Myocyte (in vitro differentiated cells): ENCODE measurements at places on chromosomes 3 and 15.
A peak's percentile ranks its signal among the peaks of the same experiment; 100 is the strongest.

- peak; percentile 46 for DNase-seq
These were observed 3.9 kb downstream of the CYP1A2 start for GRCh38 chr15:74752531-74752930.

GRCh38 chr3:37711721-37712120 is 150.0 kb upstream of the CTDSPL start:
- DNase-seq: no peak

GRCh38 chr3:101858464-101859030 is 9.2 kb downstream of the NFKBIZ start:
- no peak for DNase-seq

DNA sequence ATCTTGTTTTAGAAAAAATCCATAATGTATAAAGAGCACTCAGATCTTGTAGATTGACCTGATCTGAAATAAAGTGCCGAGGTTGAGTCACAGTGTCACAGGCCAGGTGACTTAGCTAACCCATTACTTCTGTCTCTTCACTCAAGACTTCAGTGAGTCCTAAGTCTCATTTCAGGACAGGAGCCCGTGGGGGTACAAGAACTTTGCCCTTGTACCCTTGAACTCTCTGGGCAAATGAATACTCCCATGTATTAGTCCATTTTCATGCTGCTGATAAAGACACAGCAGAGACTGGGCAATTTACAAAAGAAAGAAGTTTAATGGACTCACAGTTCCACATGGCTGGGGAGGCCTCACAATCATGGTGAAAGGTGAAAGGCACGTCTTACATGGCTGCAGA is 160.2 kb downstream of the ZPLD1 start:
- no peak for DNase-seq

GRCh38 chr3:106573605-106574004 is 704.8 kb upstream of the CBLB start:
- DNase-seq: no peak

GRCh38 chr3:180694321-180694720 is 15.0 kb upstream of the CCDC39 start:
- no peak for DNase-seq

GRCh38 chr15:100348578-100348977 is 6.8 kb upstream of the ADAMTS17 start:
- DNase-seq: no peak

DNA sequence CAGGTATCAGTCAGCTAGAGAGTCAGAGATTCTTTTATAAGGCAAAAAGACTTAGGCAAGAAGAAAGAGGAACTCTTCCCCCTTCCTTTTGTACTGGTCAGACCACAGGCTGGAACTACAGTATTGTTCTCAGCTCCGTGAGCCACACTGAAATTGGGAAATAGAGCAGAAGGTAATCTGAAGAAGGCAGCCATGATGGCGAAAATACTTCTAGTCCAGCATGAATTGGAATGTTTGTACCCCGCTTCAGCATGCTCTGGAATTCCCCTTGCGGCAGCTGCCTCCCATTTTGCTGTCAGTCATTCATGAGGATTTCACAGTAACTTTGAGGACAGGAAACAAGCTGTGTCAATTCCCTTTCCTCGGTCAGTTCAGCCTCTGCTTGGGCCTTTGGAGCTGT is 96.2 kb downstream of the CORO2B start:
- DNase-seq: peak; percentile 82

DNA sequence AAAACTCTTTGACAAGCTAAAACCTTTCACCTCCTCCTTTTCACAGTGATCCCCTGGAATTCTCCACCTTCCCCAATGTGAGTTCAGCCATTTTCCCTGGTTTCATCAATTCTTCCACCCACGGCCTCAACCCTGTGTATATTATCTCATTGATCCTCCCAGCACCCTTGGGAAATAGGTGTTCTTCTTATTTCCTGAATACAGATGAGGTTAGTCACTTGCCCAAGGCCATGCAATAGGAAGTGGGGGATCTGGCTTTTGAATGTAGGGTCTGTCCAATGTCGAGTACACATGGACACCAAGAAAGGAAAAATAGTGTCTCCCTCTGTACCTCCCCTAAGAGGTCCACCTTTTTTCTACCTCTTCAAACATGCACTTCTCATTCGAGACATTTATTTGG is 262.8 kb upstream of the ST8SIA2 start:
- DNase-seq: no peak

DNA sequence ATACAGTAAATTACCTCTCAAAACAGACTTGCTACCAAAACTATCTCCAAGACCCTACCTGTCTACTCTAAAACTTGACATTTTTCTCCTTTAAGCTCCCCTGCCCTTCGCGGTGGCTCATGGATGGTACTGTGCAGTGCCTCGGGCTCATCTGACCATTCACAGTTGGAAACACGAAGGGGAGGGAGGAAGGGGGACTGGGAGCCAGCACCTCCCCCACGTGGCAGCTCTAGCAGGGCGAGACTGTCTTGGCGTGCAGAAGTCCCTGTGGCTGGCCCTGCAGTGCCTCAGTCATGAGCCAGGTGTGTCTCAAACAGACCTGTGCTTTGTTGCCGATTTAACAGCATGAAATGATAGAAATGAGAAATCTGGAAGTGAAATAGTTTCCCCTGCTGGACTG is 372.0 kb downstream of the GABRG3 start:
- no peak for DNase-seq

- no peak for DNase-seq
These were observed 54.2 kb downstream of the GRIP2 start for GRCh38 chr3:14485981-14486380.

DNA sequence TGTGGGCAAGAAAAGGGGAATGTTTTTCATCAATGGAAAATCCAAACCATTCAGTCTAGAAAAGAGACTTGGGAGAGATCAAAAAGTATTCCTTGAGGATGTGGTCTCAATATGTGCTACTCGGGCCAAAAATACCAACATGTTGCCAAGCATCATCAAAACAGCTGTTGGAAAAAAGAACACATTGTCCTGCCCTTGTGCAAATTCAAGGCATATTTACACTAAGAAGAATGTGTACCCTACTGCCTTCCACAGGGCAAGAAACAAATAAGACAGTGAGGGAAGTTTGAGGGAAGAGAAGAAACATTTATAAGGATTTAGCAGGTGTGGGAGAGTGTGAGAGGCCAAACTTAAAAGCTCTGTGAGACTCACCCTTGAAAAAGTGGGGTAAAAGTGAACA is 252.1 kb downstream of the NTRK3 start:
- DNase-seq: no peak

DNA sequence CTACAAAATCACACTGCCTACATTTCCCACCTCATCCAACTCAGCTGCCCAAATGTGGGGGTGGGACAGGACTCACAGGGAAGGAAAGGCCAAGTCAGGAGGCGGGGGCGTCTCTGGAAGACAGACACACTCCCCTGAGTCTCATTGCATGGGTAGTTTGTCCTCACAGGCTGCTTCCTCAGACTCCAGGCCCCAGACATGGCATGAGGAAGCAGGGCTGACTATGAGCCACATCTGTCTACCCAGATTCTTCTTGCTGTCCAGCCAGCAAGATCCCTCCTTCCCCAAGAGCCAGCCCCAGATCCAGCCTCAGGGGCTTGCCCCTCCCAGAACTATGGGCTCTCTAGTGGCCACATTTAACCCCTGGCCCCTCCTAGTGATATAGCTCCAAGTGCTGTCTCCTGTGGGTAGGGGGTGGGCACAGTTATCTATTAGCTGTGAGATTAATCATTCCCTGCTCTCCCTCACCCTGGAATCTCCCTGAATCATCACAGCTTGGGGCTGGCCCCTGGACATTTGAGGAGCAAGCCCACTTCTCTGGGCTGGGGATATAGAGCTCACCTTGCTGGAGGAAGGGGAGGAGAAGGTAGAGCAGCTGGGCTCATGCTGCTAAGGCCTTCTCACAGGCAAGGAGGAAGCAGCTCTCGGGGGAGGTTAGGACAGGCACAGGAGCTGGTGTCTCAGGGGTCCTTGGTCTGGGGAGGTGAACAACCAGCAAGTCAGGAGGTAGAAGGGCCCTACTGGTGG is 2.1 kb upstream of the CCDC33 start:
- no peak for DNase-seq

DNA sequence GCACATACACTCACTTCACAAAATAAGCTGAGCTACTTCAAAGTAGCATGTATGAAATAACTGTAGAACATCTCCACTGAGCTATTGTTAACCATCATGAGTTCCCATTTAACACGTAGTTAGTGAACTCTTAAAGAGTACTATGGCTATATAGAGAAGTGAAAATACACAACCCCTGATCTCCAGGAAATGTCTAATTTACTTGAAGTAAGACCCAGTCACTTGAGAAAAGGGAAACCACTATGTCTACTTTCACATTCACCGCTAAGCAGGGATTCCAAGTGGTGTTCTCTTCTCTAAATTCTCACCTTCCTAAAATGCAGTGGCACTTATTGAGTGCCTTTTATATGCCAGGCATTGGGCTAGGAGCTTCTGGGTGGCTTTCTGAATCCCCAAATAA is 35.0 kb upstream of the COLQ start:
- DNase-seq: no peak

DNA sequence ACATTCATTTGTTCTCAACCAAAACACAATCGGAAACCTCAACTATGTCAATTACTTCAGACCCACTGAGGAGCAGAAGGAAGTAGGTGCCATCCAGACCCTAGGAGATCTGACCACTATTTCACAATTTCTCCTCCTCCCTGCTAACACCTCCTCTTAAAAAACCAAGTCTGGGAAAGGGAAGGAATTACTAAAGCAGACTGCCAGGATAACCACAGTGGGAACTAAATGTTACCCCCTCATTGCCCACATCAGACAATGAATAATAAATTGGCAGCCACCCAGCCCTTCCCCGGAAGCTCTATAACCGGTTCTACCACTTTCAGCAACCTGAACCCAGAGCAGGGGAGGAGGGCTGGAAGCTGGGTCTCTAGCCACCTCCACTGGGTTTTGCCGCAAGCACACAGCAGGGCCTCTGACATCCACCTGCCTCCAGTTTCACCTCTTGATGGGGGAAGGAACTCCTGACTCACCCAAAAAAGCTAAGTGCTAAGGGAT is 17.6 kb downstream of the C15orf62 start:
- peak; percentile 69 for DNase-seq

DNA sequence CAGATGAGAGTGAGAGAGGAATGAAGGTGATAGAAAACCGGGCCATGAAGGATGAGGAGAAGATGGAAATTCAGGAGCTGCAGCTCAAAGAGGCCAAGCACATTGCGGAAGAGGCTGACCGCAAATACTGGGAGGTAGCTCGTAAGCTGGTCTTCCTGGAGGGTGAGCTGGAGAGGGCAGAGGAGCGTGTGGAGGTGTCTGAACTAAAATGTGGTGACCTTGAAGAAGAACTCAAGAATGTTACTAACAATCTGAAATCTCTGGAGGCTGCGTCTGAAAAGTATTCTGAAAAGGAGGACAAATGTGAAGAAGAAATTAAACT is 88.9 kb downstream of the EOMES start:
- peak; percentile 23 for DNase-seq

- no peak for DNase-seq
These were observed 60.7 kb upstream of the RAB6B start for GRCh38 chr3:133956353-133956752.

GRCh38 chr15:70342141-70342540 is 244.4 kb upstream of the TLE3 start:
- no peak for DNase-seq

DNA sequence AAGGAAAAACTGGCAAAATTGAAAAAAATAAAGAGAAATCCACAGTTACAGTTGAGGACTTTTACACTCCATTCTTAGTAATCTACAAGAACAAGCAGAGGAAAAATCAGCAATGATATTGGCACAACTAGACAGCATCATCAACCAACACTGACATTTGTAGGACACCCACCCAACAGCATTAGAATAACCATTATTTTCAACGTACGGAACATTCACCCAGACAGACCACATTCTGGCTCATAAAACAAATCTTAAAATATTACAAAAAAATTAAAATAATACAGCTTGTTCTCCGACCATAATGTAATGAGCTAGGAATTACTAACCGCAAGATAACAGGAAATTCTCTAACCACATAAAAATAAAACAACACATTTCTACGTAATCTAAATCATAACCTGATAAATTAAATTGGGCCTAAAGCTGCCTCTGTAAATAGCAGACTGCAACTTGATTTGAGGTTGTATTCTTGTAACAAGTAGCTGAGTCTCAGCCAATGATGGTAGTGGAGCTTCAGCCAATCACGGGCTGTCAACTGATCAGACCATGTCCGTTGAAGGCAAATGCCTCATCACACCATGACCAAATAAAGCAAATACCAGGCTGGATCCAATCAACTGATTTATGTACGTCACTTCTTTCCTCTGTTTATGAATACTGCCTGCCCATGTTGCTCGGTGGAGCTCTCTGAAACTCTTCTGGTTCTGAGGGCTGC is 9.2 kb downstream of the PLSCR4 start:
- DNase-seq: no peak

DNA sequence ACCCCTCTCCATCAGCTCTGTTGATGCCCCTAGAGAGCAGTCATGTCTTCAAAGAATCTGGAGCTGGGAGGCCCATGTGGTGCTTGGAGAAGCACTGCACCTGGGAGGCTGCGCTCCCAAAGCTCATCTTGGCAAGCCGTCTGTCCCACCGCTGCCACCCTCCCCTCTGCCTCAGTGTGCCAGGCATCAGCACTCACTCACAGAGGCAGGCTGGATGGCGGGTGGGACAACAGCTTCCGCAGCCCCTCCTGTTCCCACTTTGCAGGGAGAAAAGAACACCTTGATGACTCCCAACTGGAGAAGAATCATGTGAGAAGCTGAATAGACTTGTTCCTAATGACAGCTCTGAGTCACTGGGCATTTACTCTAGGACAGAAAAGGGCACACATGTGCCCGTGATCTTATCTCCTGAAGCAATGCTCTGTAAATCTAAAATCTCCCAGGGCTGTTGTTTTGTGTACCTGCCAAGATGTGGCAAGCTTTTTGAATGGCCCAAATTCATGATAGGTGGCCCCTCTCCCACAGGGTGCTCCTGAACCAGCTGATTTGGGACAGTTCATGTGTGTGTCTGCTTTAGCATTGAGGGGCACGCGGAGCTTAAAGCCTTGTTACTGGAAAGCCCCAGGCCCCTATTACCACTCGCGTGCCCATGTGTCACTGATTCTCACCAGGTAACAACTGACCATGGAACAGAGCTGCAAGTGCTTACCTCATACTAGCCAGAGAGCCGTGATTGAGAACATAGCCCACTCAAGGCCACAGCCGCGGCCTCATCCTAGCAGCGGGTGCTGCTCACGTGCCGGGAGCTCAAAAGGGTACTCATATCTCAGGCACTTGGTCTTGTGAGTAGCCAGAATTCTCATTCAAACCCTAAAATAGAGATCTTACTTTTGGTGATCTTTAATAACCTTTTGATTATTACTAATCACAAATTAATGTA is 104.4 kb downstream of the DNAJB8 start:
- DNase-seq: no peak

DNA sequence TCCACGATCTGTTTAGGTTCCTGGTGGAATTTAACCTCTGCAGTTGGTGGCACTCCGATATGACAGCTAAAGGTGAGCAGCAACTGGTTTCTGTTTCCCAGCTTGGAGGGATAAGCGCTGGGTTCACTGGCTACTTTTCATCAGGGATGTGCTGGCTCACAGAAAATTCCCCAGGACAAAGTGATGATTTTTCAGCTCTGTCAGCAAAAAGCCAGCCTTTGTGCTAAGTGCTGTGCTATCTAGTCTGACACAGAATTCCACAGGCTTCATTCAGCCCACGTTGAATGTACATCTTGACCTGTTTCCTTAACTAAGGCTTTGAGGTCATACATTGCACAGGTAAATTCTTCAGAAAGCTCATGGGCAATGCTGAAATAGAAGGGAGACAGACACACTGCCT is 81.5 kb upstream of the LRTM1 start:
- no peak for DNase-seq

GRCh38 chr3:51295625-51296024 is 89.5 kb upstream of the MANF start:
- DNase-seq: no peak
